ENCODE measurements at places on chromosomes 6 and 20.

DNA sequence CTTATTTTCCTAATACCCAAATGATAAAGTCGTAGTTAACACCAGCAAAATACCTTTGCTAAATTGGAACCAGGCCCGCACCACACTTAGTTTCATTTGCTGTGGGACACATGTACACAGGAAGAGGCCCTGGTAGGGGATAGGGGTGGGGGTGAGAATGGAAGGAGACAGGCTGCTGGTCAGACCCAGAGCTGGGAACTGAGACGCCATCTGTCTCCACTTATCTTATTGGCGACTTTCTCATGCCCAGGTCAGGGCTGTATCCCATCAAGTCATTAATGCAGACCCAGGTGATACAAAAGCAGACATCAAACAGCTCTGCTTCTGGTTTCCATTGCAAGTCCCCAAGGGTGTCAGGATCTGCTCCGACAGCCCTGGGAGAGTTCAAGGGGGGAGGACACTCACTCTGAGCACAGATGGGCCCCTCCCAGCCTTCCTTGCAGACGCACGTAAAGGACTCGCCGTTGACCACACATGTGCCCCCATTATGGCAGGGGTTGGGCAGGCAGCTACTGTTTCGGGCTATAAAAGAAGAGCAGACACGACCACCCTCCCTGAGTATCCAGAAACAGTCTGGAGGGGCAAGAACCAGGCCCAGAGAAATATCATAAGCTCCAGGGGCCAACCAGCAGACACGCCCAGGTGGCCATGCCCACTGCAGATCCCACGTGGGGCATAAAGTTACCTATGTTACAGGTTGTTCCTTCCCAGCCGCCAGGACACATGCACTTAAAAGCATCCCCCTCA, 29.2 kb downstream of the JAG1 start:
- no peak for DNase-seq

DNA sequence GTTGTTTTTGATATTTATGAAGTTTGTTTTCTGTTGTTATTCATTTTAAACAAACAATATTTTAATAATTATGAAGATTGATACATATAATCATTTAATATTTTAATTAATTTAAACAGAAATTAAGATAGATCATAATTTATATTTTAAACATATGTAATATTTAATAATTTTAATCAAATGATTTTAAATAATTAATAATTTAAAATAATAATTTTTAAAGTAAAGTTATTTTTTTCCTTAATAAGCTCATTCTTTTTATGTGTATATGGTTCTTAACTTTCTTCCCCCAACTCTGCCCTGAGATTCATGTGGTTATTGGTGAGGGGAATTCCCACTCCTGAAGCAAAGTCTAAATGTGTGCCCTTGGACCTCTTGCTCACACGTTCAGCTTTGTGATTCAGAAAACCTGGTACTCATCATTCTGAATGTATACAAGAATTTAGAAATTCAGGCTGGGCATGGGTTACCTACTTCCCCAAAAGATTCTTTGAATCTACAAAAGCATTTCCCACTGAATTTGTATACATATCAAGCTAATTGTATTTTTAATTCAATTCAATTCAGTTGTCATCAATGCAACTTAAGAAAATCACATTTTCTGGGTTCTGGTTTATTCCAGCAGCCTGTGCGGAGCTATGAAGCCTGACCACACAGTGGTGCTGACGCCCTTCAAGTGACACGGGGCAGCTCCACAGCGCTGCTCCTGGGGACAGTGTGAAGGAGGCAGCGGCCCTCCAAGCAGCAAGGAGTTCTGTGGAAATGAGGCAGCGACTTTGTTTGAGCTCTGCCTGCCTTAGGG, 168.9 kb upstream of the UST start:
- peak; percentile 85 for DNase-seq

DNA sequence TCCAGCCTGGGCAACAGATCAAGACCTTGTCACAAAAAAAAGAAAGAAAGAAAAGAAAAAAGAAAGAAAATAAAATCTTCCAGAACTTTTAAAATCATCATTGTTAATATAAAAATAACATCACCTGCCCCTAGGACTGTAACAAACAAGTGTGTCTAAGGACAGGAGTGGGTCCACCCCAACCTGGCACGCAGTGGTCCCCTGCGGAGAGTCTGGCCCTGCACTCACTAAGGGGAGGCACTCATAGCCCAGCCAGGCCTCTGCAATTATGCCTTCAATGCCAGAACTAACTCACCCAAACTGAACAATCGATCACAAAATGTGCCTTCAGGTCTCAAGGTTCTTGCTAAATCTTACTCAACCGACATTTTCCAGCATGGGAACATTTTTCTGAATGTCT, 4.8 kb downstream of the GMEB2 start:
- DNase-seq: no peak

GRCh38 chr6:125816828-125817280, 26.1 kb downstream of the NCOA7 start:
- no peak for DNase-seq

DNA sequence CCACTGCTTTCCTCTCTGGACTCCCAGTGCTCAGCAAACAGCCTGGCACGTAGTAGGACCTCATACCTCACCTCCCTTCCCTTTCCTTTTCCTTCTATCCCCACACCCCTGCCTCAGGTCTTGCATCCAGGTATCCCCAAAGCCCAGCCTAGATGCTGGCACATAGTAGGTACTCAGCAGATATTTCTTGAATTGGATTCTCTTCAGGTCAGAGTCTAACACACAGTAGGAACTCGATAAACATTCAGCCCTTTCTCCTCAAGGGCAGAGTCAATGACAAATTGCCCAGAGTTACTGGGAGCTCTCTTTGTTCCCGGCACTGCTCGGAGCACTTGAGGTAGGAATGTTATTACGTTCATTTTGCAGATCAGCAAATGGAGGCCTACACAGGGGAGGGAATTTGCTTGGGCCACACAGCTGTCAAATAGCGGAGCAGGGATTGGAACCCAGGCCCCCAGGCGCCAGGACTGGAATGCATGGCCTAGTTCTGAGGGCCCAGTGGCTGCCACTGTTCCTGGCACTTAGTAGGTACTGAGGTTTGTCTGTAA, 25.9 kb downstream of the NOL4L start:
- no peak for DNase-seq

DNA sequence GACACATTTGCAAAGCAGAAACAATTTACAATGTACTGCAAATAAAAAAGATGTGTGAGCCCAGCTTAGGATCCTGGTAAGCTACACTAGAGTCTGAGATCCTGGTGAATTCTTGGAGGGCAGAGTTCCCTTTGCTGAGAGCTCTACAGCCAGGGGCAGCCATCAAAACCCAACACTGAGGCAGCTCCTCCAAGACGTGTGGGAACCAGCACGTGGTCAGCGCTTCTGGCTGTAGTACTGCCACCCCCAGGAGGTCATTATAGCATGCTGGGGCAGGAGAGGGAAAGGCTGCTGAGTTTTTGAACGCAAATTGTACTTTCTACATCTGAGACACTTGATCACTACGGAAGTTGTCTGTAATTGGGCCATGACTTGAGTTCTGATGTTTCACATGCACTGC, 131.5 kb downstream of the INSM1 start:
- DNase-seq: no peak

- DNase-seq: no peak
Observed at GRCh38 chr6:144223686-144224085, 61.4 kb upstream of the UTRN start.

- no peak for DNase-seq
Observed at GRCh38 chr6:105388392-105388791, 14.5 kb downstream of the PREP start.

GRCh38 chr20:50343125-50343489, 152.5 kb downstream of the CEBPB start:
- no peak for DNase-seq

GRCh38 chr20:23230766-23231385, 119.7 kb upstream of the NXT1 start:
- no peak for DNase-seq

DNA sequence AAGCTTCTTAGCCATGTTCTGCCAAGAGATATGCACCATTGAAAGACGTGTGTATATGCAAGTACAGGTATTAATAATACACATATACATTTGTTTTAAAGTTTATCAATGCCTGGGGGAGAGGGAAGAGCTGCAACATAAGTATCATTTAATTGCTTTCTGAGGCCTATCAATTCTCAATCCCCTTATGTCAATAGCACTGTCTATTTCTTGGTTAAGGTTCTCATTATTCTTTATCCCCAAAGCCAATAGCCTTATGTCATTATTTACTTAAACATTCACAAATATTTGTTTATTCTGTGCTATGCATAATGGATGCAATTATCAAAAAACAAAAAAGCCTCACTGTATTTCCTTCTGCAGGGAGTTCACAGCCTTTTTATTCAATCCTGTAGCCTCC, 350.3 kb upstream of the KCNQ5 start:
- no peak for DNase-seq

DNA sequence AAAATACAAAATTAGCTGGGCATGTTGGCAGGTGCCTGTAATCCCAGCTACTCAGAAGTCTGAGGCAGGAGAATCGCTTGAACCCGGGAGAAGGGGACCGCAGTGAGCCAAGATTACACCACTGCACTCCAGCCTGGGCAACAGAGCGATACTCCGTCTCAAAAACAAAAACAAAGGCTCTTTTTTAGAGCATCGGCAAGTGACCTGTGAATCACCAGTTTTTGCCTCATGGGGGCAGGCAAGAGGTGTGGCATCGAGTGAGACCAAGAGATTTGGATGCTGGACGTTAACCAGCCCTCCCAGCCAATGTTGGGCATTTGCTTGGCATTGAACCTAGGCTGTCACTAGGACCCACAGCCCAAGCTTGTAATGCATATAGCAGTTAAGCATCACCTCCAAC, 14.6 kb upstream of the CDK5RAP1 start:
- DNase-seq: peak; percentile 52

- peak; percentile 69 for DNase-seq
Observed at GRCh38 chr20:50281831-50282591, 91.4 kb downstream of the CEBPB start.

DNA sequence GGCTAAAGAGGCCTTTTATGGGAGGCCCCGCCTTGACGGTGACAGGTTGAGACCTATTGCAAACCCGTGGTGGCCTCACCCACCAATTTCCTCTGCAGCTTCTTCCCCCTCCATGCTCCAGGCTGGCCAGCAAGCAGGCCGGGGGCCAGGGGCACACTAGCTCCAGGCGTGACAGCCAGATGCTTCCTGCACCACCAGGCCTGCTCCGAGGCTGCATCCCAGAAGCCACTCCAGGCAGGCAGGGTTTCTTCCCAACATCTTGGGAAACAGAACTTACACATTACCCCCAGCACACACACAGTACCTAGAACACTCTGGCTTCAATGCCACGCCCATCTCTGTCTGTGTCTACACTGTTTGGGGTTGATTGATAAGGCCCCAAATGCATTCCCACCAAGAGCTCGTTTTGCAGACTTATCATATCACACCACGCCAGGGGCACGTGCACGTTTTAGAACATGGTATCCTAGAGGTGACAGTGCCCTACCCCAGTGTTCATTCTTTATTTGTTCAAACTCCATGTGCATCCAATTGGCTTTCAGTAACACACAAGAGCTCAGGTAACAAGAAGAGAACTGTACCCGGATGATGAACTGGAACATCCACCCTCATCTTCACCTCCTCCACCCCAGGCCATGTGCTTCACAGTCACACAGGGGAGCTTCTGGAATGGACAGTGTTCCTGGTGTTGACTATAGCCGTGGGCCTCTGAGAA, 221.4 kb upstream of the RREB1 start:
- no peak for DNase-seq

- DNase-seq: no peak
Observed at GRCh38 chr6:82144852-82145340, 102.6 kb downstream of the IBTK start.

GRCh38 chr20:38658879-38659596, 57.4 kb downstream of the ARHGAP40 start:
- DNase-seq: peak; percentile 76

- no peak for DNase-seq
Observed at GRCh38 chr6:37569743-37570481, 70.2 kb upstream of the CCDC167 start.

DNA sequence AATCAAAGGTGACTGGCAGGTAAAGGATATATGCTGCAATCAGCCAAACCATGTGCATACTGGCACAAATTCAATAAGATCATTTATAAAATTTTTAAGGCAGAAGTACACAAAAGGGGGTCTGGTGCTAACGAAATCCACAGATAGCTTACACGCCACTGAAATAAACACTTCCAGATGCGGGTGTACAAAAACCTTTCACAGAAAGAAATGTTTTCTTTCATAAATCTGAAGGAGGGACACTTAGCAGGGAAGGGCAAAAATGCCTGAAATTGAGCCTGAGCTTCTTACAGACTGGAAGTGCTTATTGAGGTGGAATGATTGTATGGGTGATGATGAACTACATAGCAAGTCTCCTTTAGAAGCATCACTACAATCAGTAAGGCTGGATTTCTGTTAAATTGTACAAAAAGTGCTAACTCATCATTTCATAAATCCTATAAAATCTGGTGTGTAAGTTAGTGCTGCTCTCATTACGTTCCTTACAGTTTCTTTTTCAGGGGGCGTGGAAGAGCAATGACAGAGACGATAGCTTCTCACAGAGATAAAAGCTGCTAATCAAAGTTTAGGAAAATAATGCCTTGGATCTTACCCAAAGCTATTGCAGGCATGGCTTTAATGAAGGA, 409.3 kb upstream of the RUNX2 start:
- no peak for DNase-seq

GRCh38 chr6:127516662-127517273, 2.4 kb downstream of the MTCL3 start:
- DNase-seq: peak; percentile 69

DNA sequence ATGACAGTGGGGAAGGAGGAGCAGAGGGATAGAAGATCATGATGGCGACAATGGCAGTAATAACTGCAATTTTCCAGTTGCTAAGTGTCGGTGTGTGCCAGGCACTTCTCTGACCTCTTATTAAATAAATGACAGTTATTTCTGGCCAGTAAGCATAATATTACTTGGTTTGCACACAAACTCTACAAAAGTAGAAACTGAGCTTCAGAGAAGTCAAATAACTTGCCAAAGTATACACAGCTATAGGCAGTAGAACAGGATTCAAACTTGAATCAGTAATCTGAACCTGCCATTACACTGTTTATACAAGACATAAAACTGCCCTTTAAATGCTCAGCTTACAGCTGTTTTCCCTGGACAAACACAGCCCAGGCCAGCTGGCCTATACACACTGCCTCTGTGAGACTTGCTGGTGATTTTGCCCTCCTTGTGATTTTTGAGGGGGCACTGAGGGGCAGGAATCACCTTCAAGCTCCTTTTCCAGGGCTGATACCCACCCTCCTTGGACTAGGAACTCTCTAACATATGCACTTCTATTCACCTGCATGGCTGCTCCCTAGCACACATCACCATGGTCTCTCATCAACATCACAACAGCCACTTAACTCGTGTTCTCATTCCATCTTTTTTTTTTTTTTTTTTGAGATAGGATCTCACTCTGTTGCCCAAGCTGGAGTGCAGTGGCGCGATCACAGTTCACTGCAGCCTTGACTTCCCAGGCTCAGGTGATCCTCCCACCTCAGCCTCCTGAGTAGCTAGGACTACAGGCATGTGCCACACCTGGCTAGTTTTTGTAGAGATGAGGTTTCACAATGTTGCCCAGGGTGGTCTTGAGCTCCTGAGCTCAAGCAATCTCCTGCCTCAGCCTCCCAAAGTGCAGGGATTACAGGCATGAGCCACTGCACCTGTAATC, 63.6 kb downstream of the SLC23A2 start:
- no peak for DNase-seq

- no peak for DNase-seq
Observed at GRCh38 chr20:42461965-42462593, 727.6 kb downstream of the PTPRT start.

All from WTC11 (cell line).